NCI-H69 (cell line): ENCODE measurements at places on chromosomes 3 and 15.
A peak's percentile ranks its signal among the peaks of the same experiment; 100 is the strongest.

GRCh38 chr3:177906126-177906511, 630.1 kb upstream of the KCNMB2 start:
- DNase-seq: no peak

- DNase-seq: peak; percentile 55
Observed at GRCh38 chr15:67114846-67115585, 49.6 kb downstream of the SMAD3 start.

DNA sequence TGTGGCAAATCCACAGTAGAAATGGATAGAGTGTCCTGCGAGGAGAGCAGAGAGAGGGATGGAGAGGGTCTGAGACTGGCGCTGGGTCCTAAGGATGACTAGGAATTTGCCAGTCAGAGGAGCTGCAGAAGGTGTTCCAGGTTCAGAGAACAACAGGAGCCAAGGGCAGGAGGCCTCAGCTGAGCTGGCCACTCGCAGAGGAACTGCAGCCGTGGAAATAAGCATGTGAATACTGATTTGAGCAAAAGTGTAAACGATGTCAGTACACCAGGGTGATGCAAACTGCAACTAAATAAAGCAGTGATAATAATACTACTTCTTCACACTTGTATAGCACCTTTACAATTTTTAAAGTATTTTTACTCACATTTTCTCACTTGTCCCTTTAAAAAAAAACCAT, 24.6 kb downstream of the SEMA6D start:
- DNase-seq: no peak

DNA sequence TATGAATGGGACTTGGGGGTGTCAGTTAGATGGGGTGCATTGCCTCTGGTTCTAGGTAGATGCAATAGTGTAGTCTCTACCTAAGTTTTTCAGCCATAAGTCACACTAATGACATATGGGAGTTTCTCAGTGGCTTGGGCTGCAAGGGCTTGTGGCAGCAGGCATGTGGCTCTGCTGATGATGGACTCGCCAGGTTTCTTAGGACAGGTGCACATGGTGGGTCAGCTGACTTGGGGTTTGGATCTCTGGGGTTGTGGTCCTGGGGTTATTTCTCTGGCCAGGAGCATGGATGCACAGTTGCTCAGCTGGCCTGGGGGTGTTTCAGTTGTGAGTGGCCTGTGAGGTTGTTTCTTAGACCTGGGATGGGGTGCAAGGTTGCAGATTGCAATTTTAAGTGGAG, 120.0 kb upstream of the DCBLD2 start:
- DNase-seq: no peak

- no peak for DNase-seq
Observed at GRCh38 chr3:155232605-155233004, 60.9 kb downstream of the STRIT1 start.

- no peak for DNase-seq
Observed at GRCh38 chr3:66210687-66211295, 10.0 kb upstream of the SLC25A26 start.

GRCh38 chr15:20355256-20355868, 186.2 kb downstream of the GOLGA6L6 start:
- DNase-seq: no peak

DNA sequence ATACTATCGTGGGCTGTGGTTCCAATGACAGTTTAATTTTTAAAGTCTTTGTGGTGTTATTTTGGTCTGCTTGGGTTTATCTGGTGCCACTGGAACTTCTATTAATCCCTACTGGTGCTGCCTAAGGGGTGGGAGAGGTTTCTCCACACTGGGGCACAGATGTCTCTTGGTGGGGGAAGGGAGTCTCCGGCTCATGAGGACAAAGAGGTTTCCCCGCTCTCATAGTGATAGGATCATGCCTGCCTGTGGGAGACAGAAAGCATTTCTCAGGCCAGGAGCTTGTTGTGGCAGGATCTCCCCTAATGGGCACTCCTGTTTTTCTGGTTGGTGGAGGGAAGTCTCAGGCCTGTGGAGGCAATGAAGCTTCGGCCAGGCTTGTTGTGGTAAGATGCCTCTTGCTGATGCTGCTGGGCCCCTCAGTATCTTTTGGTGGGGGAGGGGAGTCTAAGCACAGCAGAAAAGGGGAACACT, 84.3 kb upstream of the THRB start:
- DNase-seq: no peak

GRCh38 chr15:66298803-66299251, 5.5 kb downstream of the DIS3L start:
- DNase-seq: peak; percentile 82

DNA sequence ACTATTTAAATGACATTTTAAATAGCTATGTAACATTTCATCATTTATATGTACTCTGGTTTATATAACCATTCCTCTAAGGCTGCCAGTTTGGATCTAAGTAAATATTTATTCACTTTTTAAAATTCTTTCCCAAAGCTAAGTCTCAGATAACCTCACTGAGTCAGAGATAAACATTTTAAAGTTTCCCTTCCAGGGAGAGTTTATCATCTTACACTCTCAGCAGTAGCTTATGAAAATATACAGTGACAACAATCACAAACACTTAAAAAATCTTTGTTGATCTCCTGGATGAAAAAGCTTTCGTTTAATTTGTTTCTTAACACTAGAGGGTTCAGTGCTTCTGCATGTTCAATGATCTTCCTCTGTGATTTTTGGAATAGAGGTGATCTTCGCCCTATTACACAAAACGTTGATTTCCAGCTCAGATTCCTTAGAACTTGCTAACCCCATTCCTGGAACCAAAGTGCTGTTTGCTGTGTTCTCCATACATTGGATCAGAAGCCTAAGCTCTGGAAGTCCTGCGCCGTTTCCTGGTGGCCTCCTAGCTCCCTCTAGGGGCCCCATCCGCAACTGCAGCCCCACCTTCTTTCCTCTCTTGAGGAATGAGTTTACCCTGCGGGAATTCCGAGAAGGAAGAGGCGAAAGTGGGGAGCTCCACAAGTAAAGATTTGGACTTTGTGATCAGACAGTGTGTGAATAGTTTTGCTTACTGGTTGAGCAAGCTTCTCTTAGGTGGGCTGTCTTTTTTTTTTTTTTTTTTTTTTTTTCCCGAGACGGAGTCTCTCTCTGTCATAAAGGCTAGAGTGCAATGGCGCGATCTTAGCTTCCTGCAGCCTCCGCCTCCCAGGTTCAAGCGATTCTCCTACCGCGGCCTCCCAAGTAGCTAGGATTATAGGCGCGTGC, 29.3 kb upstream of the SACM1L start:
- peak; percentile 65 for DNase-seq
